ENCODE measurements at places on chromosomes 6 and 20.

GRCh38 chr6:166728884-166729530 lies 102.0 kb upstream of the RPS6KA2 start:
- no peak for DNase-seq

DNA sequence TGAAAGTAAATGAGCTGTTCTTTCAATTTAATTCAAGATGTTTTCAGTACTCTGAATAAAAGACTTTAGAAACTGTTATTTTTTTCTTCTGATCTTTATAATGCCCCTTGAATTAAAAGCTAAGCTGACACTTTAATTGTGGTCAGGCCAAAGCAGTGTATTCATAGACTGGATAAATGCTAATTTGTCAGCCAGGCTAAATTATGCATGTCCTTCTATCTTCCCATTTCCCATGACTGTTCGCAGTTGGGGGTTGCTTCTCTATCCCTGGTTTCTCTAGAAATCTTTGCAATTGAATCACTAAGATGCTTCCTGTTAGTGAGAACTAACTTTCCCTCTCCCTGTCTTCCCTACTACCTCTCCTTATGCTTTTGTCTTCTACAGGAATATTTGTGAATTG lies 396.2 kb downstream of the RFPL4B start:
- no peak for DNase-seq

- DNase-seq, result peak; percentile 53
Observed at GRCh38 chr6:166530211-166531095, 56.0 kb downstream of the RAMACL start.

DNA sequence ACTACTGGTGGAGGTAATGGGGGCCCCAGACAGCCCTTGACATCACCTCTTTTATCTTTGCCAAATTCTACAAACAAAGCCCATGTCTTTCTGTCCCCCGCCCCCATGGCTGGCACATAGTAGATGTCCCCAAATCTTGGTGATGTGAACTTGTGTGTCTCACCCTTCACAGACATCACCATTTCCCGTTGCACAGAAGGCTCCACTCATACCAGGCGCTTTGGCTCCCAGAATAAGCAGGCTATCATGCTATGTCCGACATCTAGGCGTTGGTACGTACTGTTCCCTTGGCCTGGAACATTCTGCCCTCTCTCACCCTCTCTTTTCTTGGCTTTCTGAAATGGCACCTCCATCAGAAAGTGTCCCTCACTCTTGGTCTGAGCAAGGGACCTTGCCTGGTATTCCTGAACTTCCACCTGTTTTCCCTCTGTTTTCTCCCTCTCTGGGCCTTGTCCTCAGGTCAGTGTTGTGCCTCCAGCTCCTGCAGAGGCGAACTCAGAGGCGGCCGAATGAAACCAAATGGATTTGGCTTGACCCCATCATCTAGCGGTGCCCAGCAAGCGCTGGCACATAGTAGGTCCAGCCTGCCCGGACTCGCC lies 968 bp upstream of the CCN5 start:
- no peak for DNase-seq

- no peak for DNase-seq
Observed at GRCh38 chr20:12886618-12887363, 122.0 kb upstream of the SPTLC3 start.

DNA sequence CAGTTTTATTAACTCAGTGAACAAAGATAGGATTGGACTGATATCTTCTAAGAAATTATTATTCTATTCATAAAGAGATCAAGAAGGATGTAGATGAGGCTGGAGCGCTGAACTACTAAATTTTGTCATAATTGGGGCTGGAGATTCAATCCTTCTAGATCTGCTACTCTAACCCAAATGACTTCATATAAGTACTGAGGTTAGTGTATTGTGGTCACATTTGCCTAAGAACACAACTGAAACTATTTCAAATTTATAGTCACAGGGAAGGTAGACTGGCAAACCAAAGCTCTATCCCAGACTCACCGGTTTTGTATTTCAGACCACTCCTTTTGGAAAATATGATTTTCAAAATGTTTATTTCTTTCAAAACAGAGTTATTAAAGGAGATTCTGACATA lies 96.7 kb downstream of the BMP5 start:
- no peak for DNase-seq

- no peak for DNase-seq
Observed at GRCh38 chr20:44029848-44030230, 115.2 kb downstream of the TOX2 start.

DNA sequence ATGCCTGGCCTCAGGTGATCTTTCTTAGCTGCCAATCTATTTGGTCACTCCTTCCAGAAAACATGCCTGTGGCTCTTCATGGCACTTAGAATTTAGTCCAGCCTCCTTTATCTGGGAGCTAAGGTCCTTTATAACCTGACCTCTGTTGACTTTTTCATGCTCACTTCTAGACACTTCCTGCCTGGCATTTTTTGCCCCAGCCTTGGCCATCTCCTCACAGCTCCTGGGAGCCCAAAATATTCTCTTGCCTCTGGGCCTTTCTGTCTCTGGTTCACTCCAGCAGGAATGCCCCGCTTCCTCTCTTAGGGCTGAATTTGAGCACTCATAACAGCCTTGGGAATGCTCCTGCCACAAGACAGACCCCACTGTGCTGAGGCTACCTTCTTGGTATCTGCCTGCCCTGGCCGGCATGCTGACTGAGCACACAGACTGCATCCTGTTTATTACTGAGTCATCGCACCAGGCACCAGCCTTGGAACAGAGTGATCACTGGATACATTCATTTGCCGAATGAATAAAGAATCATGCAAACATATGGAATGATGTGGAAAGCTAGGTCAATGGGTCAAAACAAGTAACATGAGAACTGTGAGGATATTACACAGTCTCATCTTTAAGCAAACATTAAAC lies 5.8 kb upstream of the EEF1E1 start:
- DNase-seq, result peak; percentile 46

- DNase-seq, result no peak
Observed at GRCh38 chr6:41519305-41519744, 26.9 kb upstream of the FOXP4 start.

DNA sequence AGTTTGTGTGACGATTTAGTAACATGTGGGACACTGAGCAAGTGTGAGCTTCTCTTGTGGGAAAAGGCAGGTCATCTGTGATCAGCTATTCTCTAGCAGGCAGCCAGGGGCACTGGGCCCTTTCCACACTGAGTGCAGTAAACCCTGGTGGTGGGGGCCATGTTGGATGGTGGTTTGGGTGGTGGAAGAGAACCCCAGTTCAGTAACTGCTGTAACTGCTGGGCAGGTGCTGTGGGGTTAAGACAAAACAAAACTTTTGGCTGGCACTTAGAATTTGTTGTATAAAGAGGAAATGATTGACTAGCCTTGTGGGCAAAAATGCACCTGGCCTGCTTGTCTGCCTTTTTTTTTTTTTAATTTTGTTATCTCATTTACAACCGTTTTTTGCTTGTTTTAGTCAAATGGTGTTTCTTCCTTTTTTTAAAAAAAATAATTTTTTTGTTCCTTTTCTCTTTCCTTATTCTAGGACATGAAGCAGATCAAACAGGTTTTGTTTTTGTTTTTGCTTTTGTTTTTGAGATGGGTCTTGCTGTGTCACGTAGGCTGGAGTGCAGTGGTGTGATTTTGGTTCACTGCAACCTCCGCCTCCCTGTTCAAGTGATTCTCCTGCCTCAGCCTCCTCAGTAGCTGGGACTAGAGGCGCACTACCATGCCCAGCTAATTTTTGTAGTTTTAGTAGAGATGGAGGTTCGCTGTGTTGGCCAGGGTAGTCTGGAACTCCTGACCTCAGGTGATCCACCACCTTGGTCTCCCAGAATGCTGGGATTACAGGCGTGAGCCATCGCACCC lies 59.8 kb downstream of the IGF2R start:
- DNase-seq, result no peak

GRCh38 chr6:34360556-34360955 lies 31.9 kb downstream of the NUDT3 start:
- no peak for DNase-seq

DNA sequence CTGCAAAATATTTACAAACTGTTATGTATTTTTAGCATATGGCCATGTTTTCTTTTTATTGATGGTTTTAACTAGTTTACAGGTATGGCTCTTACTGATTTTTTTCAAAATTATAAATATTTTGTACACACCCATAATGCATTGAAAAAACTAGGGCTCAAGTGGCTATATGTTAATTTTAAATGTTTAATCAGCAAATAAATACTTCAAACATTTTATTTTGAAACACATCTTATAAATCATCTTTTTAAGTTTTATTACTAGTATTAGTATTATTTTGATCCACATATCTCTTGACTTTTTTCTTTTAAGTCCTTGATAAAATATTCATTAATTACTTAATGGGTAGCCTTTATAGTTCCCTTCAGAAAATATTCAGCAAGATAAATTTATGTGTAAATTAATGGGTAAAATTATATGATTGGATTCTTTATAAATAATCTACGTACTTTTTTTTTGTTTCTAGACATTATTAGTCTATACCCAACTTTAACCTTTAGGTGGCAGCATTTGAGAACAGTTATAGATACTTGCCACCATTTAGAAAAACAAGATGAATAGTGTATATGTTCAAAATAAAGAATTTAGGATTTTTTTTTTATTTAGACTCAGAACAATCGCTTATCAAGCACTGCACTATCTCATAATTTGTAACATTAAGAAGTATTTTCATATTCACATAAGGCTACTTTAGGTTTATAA lies 241.9 kb downstream of the ADGRB3 start:
- DNase-seq, result peak; percentile 2

GRCh38 chr6:15361197-15361596 lies 115.3 kb downstream of the JARID2 start:
- no peak for DNase-seq

- DNase-seq, result no peak
Observed at GRCh38 chr6:109345986-109346385, 36.3 kb downstream of the CD164 start.

DNA sequence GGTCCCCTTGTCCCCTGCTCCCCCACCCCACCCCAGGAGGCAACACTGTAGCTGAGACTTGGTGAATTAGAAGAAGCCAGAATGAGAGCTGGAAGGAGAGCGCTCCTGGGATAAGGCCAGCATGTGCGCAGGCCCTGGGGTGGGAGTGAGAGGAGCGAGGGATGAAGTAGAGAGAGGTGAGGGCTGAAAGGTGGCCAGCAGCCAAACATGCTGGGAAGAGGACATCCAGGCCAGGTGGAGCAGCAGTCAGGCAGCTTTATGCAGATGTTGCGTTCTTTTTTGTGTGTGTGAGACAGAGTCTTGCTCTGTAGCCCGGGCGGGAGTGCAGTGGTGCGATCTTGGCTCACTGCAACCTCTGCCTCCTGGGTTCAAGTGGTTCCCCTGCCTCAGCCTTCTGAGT lies 2.2 kb upstream of the BPIFB1 start:
- DNase-seq, result no peak

- no peak for DNase-seq
Observed at GRCh38 chr20:47990507-47991150, 205.3 kb upstream of the SULF2 start.

DNA sequence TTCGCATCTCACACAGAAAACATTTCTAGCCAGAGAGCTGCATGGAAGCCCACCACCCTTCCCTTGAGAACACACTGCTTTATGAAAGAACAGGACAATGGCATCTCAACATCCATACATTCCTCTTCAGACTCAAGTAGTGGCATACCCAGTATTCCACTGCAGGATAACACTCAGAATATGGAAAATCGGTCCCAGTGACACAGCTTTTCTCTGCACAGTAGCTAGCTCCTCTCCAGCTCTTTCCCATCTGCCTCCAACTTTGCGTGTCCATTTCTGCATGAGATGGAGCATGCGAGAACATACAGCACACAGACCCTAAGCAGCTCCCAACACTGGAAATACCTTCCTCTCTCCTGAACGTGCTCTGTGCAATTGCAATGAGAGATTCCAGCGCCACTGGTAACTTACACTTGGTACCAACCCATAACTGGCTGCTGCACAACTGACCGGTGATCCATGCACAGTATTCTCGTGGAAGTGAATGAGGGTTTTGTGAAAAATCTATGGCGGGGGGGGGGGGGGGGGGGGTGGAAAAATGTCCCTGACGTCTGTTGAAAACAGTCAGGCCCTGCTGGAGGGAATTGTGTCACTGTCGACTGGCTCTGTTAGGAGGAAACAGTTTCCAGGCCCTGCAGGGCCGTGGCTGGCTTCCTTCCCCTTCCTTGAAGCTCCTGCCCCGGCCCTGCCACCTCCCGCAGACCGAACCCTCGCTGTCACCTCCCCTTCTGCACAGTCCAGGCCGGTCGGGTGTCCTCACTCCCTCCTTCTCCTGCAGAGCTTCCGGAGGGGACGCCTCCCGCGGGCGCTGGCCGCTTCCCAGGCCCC lies 265.9 kb upstream of the QKI start:
- DNase-seq, result no peak

DNA sequence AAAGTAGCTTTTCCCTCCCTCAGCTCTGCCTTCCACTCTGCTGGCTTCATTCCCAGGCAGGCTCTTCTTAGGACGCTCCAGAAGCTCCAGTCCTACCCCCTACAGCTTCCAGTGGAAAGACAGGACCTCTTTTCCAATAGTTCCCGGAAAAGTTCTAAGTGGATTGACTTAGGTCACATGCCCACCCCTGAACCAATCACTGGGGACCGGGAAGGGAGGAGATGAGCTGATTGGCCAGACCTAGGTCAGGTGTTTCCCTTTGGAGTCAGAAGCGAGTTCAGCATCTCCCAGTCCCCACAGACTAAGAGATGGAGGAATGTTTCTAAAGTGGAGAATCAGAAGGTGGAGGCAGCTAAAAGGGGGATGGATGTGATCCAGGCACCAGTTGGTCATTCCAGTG lies 62.9 kb upstream of the KCNG1 start:
- DNase-seq, result no peak

DNA sequence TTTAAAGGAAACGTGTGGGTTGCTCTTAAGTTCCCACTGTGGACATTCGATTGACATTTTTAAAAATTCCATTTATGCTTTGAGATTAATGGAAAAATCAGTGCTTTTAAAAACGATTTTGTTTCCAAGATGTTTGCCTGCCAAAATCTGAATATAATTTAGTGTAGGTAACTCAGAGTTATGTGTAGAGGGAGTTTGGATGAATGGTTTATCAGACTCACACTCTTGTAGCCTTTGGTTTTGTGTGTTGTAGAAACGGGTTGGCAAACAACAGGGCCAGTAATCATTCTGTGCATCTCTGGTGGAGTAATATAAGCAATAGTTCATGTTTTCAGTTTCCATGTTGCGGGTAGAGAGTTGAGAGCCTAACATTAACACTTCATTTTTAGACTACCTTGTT lies 140.6 kb downstream of the RPS12 start:
- DNase-seq, result no peak

- DNase-seq, result no peak
Observed at GRCh38 chr6:46129291-46129628, 529 bp upstream of the ENPP4 start.

Data from NCI-H460 (cell line).